ENCODE measurements at places on chromosomes 5 and 9.

DNA sequence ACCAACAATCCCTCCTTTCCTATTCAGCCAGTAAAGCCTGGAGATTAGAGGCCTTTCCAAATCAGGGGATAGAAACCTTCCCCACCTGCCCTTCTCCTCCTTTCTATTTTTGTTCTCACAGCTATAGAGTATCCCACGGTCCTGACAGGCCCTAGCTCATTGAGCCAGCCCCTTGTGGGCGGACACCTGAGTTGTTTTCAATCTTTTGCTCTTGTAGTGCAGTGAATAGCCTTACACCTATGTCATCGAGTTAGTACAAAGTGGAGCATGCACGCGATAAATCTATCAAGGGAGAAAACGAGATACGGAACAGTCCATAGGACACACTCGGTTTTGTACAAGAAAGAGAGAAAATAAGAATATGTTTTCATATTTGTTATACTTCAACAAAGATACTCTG is 77.2 kb downstream of the TSPAN17 start:
- DNase-seq: no peak

GRCh38 chr5:14211818-14212803 is 69.0 kb downstream of the TRIO start:
- no peak for DNase-seq

GRCh38 chr9:110217656-110218099 is 9.7 kb upstream of the C9orf152 start:
- DNase-seq: no peak

GRCh38 chr5:101429241-101429640 is 526.2 kb upstream of the ST8SIA4 start:
- no peak for DNase-seq

DNA sequence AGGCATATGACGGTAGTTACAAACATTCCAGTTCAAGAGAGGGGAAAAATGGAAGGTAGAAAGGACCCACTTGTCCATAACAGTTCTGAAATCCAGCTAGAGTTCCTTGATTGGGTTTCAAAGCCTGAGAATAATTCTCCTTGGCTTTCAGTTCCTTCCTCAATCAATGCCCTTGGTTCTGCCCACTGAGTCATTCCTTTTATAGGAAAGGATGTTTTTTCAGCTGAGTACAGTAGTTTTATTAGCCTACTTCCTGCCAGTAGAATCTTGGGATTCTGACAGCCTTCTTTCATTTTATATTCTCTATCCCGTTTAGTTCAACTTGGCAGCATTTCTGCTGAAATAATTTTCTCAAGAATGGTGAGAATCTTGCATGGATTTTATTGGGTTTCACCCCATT is 386.9 kb upstream of the SMC2 start:
- DNase-seq: peak; percentile 18

DNA sequence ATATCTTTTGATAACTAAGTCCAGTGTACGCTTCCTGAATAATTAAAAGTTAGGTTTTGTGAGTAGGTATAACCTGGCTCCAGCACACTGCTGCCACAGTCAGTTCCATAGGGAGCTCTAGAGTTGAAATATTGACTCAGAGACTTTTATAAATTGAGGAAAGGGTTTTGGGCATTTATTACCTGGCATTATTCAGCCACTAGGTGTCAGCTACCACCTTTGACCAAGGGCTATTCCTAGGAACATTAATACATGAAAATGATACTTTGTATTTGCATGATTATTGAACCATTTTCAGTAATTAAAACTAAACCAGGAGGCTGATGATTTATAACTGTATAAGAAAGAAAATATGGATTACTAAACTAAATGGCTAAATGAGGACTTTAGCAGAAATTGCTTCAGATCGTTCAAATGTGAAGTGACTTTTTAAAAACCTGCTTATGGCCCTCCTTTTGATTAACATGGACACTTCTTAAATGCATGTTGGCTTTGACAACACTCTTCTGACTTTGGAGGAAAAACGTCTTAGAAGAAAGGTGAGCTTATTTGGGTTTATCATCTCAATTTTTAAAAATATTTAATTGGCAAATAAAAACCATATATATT is 83.0 kb downstream of the SMC2 start:
- peak; percentile 23 for DNase-seq

- no peak for DNase-seq
Measured at GRCh38 chr9:5575000-5575399, 53.9 kb upstream of the RIC1 start.

- DNase-seq: no peak
Measured at GRCh38 chr9:128206916-128207910, 4.0 kb downstream of the DNM1 start.

- DNase-seq: no peak
Measured at GRCh38 chr9:81613002-81613812, 76.1 kb downstream of the TLE1 start.

DNA sequence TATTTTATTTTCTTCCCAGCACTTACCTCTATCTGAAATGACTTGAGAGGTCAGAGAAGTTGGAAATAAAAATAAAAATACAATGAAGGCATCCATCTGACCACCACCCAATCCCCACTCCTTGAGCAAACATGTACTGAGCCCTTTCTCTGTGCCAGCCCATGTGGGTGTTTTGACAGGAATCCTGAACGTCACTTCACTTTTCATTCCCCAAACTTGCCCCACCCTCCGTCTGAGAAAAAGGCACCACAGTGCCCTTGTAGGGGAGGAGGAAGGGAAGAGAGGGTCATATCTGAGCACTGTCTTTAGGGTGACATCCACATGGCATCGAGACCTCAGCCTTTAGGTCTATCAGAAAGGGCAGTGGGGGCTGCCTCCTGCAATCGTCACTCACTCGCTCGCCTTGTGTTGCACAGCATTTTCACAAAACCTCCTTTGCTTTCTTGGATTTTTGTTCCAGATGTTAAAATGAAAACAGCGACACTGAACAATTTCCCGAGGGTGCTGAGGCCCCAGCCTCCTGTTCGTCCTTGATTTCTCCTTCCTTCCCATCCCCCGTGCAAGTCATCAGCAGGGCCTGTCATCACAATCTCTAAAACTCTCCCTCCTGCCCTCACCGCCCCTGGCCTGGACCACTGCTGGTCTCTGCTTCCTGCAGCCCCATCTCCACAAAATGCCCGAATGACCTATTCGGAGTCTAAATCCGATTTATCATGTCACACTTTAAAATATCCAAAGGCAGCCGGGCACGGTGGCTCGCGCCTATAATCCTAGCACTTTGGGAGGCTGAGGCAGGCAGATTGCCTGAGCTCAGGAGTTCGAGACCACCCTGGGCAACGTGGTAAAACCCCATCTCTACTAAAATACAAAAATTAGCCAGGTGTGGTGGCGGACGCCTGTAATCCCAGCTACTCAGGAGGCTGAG is 13.0 kb downstream of the HIGD2A start:
- DNase-seq: no peak

DNA sequence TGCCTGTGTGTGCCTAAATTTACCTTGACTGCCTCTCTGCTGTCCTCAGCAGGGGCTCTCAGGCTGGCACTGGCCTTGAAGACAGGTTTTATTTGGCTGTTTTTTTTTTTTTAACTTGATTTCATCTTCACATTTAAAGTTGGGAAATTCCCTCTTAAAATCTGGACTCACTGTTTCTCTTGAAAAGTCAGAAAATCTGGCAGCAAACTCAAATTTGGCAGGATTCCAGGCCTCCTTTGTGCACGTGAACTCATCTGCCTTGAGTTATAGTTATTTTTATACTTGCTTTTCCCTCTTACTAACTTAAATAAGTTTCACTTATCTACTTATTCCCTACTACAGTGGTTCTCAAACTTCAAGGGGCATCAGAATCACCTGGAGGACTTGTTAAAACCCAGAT is 118.4 kb upstream of the MAP3K1 start:
- DNase-seq: no peak

- DNase-seq: no peak
Measured at GRCh38 chr9:113626735-113627495, 163.4 kb downstream of the RGS3 start.

GRCh38 chr9:126755317-126755875 is 49.4 kb upstream of the ZBTB43 start:
- DNase-seq: no peak

DNA sequence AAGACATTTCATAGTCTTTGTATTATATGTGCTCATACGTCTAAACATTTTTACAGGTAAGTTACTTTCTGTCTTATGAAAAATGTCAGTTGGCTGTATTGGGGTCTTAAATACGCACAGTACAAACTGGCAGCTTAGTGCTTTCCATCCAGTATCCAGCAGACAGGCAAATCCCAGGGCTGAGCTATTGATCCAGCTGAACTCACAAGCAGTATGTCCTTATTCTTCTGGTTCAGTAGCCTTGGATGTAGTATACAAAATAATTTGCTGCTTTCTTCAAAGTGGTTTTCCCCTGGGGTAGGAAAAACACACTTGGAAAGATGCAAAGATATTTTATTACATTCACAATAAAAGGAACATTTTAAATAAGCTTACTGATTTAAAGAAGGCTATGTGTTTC is 617.2 kb downstream of the NR2F1-AS1 start:
- no peak for DNase-seq

DNA sequence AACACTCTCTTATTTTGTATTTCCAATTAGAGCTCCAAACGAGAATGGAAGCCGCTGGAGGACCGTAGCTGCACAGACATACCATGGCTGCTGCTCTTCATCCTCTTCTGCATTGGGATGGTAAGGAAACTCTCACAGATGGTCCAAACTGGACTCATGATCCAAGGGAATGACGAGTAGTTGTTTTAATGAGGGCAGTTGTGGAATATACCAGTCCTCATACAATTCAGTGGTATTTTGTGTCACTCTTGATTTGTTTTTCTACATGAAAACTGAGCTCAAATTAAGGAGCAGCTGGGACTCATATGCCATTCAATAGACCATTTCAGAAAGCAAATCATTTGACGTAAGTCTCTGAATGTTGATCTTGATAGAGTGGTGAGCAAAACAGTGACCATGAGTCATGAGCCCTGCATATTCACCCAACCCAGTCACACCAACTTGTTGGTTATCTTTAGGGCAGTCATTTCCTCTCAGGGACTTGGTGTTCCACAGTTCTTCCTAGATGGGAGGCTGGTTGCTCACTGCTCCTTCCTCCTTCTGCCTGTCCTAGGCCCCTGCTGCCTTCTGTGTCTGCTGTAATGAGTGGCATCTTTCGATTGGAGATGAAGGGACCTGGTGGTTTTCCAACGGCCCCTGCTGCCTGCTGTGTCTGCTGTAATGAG is 54.9 kb downstream of the SLC44A1 start:
- DNase-seq: peak; percentile 15

- DNase-seq: no peak
Measured at GRCh38 chr9:126144603-126145456, 181.8 kb upstream of the MVB12B start.

GRCh38 chr9:124437086-124437485 is 13.2 kb upstream of the ADGRD2 start:
- DNase-seq: no peak
